ENCODE measurements at places on chromosomes 1 and 21.

DNA sequence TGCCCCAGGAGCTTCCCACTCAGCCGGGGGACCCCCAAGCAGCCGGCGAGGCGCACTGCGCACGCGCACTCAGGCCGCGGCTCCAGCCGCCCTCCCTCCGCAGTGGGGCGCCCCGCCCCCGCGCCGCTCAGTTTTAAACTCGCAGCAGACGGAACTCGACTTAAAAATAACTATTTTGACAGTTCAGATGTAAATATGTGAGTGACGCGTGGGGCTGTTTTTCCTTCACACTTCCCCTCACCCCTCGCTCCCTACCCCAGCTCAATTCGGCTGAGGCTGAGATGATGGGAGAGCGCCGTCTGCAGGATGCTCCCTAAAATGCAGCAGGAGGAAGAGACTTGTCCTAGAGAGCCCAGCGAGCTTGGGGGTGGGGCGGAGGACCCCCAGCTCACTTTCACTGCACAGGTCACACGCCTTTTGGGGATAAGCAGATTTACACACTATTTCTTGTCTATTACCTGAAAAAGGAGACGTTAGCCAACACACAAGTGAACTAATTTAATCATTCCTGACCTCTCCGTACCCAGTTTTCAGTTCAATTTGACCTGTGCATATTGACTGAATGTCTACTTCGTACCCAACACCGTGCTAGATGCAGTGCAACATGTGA lies 8.9 kb upstream of the LEMD1 start:
- no peak for DNase-seq

DNA sequence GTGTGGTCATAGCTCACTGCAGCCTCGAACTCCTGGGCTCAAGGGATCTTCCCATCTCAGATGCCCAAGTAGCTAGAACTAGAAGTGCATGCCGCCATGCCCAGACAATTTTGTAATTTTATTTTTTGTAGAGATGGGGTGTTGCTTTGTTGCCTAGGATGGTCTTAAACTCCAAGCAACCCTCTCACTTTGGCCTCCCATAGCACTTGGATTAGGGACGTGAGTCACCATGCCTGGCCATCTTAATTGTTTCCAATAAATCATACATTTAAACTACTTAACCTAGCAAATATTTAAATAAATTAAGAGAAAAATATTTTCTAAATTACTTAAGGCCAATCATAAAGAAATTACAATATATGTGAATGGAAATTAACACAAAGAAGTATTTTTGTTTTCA lies 35.1 kb upstream of the ADGRL4 start:
- DNase-seq, result no peak

DNA sequence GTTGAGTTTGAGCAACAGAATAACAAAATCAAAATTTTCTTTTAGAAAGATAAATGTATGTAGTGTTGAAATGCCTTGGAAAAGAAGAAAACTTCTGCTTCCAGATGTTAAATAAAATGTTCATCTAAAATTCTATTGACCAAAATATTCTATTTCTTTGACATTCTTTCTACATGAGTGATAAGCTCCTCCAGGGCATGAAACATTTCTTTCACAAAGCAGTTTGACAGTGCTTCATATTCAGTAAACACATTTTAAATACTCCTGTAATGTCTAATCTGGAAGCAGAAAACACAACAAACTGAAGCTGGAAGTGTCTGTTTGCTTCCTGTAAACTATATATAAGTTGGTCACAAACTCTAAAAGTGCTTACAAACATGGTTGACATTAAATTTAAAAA lies 61.5 kb downstream of the RGS21 start:
- DNase-seq, result no peak

DNA sequence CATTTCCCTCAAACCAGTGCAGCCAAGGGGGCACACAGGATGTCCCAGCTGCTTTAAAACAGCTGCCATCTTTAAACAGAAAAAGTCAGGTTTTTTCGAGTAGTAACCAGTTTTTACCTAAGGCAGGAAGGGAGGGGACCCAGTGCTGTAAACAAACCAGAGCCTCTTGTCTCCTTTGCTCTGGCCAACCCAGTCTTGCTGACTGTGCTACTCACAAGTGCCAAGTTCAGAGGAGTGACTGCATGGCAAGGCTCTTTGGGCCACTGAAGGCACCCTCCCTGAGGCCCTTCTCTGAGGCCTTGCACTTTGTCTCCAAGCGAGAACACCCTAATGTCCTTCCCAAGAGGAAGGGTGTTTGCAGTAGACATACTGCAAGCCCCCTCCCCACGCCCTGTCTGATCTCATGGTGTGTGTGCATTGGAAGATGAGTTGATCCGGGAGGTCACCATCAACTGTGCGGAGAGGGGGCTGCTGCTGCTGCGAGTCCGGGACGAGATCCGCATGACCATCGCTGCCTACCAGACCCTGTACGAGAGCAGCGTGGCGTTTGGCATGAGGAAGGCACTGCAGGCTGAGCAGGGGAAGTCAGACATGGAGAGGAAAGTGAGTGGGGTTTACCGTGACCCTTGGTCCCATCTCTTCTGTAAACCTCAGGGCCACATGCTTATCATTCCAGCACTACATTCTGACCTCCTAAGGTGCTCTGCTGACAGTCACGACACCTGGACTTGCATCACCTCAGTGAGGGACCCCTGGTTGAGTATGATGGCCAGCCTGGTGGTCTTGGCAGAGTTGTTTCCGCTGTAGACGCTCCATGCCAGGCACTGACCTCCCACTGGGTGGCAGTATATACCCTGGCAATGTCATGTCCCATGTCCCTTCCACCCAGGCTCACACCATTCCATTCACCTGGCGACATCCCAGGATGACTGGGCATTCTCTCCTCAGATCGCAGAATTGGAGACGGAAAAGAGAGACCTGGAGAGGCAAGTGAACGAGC lies 4.7 kb downstream of the DNALI1 start:
- no peak for DNase-seq

- no peak for DNase-seq
These were observed 113.6 kb downstream of the NMNAT2 start for GRCh38 chr1:183304440-183305107.
